WTC11 (cell line): ENCODE measurements at places on chromosomes 6 and 20. TPM values are rescaled to one million over a fixed set of nuclear protein-coding genes. Genes with fewer than 3 reads are reported as not detected.

The CYP24A1 gene
- not detected in 3 replicates for total RNA-seq

The DPPA5 gene
- total RNA-seq: 5.5 to 7.6 TPM (median 6.7 TPM) in 3 replicates

The FOXA2 gene
- total RNA-seq: 1.3 to 3.1 TPM (median 1.3 TPM) in 3 replicates

The BPIFB1 gene
- total RNA-seq: 0.09 to 0.11 TPM in 2 of 3 replicates, not detected in the other

The PAK5 gene
- 0.31 to 0.53 TPM (median 0.48 TPM) in 3 replicates for total RNA-seq

The TFAP2C gene
- 18.4 to 23.7 TPM (median 19.8 TPM) in 3 replicates for total RNA-seq

The TREML1 gene
- total RNA-seq: 0.27 TPM in 1 of 3 replicates, not detected in the others

The SLC17A2 gene
- not detected in 3 replicates for total RNA-seq

The MYO6 gene
- total RNA-seq: 32.6 to 40.5 TPM (median 40.5 TPM) in 3 replicates

GRCh38 chr20:53826597-53827291 lies 233.1 kb upstream of the ZNF217 start:
- DNase-seq: no peak

DNA sequence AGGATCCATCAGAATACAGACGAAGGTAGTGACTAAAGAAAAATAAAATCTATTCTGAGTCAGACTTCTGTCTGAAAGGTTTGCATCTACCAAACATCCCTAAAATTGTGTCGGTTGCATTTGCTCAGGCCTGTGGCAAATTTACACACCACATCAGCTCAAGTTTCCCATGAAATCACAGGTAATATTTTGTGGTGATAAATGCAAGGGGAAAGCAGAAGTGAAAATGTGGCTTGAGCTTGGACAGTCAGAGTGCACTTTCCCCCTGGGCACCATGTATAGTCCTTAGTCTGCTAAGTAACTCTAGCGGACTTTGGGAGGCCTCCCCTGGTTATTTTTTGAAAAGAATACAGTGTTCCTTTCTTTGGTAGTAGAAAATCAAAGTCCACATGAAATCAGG lies 159.1 kb downstream of the PKHD1 start:
- DNase-seq: no peak

DNA sequence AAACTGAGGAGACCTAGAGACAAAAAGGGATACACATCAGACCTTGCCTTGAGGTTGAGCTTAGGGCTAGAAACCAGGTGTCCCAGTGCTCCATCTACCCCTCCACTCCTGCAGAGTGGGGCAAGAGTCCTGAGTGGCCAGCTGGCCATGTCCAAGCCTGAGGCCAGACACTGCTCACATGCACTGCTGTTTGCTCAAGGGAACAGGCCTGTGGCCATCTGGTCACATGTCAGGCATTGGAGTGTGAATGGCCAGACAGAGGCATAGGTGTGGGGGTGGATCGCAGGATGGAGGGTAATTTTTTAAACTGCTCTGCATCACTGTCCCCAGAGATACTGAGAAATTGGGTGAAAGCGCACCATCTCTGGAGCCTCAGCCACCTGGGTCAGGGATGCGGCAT lies 30.5 kb downstream of the MAFB start:
- DNase-seq: no peak

DNA sequence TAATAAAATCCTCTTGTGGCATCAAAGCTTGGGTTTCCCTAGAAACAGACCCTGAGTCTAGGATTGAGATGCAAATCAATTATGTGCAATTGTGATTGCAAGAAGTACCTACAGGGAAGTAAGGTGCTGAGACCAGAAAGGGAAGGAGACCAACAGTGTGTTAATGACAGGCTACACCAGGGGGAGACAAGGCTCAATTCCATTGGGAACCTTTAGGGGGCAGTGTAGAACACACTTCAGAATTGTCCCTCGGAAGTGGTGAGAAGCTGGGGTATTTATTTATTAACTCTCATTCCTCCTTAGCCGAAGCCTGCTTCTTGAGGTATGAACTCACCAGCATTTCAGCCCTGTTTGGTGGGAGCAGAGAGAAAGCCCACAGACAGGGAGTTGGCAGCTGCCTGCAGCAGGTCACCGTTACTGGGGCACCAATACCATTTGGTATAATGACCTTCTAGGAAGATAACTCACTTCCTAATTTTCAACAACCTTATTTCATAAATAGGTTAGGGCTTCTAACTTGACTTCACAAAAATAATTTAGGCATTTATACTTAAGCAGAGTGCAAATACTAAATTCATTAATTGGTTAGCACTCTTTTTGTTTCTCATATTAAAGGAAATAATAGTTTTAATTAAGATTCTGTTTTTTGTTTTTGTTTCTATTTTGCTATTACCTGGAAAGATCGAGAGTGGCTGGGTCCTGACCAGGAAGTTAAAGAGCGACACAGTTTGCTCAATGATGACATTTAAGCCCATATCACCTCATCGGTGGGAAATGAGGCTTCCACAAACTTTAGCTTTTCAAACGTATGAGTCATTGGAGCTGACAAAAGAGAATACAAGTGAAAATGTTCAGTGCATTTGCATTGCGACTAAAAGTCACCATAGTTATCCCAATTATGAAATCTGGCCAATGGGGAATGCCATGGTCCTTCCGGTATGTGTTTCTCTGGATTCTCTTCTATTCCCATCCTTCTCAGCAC lies 94.8 kb downstream of the BTBD3 start:
- DNase-seq: peak; percentile 65

DNA sequence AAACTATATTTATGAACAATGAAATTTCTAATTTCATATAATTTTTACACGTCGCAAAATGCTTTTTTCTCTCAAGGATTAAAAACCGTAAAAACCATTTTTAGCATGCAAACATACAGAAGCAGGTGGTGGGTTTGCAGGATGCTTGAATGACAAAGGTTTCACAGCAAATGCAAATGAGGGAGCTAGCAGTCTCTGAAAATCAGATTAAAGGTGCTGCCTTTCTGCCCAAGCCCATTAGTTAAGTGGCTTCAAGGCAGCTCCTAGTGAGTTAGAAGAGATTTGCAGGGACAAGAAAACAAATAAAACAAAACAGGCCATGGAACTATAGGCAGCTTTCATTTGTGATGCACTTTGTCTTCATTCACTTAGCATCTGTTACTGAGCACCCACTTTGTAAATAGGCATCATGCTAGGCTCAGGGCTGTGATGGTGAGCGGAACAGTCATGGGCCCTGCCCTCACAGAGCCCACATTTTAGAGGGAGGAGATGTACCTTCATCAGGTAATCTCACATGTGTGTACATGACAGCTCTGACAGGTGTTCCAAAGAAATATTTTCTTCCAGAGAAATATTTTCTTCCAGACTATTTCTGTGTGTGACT lies 29.5 kb downstream of the NAPB start:
- DNase-seq: no peak

- DNase-seq: no peak
Measured at GRCh38 chr6:146305092-146305491, 238.5 kb upstream of the RAB32 start.

- no peak for DNase-seq
Measured at GRCh38 chr20:23123886-23124285, 37.8 kb upstream of the CD93 start.

DNA sequence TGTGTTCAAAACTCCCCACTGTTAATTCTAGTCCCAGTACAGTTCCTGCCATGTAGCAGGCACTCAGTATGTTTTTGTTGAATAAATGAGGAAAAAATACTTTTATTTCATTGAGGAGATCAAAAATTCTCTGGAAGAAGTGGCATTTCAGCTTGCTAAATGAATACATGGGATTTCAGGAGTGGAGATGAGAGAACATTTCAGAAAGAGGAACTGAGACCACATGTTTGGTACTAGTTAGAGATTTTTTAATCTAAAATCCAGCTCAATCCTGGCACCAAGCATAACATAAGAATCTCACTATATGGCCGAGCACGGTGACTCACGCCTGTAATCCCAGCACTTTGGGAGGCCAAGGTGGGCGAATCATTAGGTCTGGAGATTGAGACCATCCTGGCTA lies 75.4 kb downstream of the BTBD9 start:
- DNase-seq: no peak

GRCh38 chr20:8837396-8837795 lies 231.5 kb upstream of the PLCB4 start:
- no peak for DNase-seq

GRCh38 chr6:144897441-144897921 lies 612.3 kb downstream of the UTRN start:
- no peak for DNase-seq

DNA sequence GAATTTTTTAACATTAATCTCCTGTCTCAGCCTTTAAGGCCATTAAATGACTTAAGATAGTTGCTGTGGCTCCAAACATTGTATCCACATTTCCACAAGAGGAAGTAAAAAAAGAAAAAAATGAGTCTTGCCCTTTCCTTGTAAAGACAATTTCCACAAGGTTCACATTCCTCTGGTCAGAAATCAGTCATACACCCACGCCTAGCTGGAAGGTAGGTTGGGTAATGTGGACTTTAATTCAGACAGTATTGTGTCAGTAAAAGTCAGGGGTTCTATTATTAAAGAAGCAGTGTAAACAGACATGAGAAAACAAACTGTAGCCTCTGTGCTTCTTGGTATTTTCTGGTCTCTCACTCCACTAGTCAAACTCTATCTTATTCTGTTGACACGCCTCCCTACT lies 682.0 kb downstream of the GRIK2 start:
- no peak for DNase-seq

DNA sequence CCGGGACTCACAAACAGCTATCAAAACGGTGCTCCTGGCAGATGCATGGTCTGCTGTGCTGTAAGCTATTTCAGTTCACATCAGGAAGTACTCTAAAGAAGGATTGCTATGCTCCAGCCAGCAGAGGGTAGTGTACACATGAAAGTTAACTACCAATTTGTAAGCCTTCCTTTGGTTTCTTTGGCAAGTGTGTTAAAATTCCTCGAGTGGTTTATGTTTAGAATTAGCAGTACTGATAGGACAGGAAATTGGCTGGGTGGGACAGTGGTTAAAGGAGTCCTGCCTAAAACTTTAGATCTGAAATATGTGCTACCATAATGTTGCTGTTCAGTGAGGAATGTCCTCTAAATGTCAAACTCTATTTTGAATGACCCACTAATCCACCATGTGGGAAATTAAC lies 47.4 kb downstream of the TRMT11 start:
- no peak for DNase-seq

DNA sequence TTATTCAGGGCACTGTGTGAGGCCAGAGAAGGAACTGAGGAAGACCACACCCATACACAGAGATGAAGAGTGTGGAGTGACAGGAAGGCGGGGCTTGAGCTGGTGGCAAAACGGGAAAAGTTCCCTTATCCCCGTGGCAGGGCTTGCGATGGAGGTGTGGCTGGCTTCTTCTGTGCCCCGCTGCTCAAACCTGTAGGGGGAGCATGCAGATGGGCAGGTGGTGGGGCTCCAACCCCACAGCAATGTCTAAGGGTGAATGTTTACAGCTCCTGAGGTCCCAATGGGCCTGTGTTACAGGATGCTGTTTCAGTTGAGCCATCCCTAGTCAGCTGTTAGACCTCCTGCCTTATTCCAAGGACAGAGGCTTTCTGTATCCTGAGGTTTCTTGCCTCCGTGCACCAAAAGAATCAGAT lies 105.9 kb downstream of the LY86 start:
- peak; percentile 50 for DNase-seq

- DNase-seq: no peak
Measured at GRCh38 chr6:74320715-74321114, 624.7 kb downstream of the CD109 start.

DNA sequence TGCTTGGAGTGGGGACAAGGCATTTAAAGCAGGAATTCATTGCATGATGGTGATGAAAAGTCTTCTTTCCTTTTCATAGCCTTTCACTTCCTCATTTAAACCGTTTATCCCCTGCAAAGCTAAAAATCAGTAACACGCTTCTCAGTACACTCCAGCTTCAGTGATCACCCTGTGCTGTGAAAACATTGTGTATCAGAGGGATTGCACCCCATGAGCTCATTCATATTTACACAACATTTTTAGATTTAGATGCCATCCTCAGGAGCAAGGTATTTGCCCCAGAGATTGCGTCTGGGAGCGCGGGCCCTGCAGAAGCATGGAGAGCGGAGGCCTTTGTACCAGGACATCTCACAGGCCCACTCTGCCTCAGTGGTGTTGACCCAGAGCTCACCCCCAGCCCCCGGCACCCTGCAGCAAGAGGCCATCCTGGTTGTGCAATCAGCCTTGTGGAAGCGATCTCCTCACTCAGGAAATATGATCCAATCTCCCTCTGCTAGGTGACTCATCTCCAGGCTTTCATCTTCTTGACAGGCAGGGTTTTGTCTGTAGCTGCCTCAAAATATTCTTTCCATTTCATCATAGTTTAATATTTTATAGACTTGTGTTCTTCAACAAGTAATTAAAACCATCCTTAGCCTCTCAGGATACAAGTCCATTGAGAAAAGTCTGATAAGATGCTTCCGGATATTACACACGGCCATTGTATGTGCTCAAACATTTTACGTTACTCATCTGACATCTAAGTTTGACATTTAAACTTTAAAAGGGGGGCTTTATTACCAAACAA lies 38.9 kb upstream of the THBS2 start:
- DNase-seq: no peak
